Cortex of kidney (tissue), 1 donor: ENCODE measurements at places on chromosomes 5 and 9.

DNA sequence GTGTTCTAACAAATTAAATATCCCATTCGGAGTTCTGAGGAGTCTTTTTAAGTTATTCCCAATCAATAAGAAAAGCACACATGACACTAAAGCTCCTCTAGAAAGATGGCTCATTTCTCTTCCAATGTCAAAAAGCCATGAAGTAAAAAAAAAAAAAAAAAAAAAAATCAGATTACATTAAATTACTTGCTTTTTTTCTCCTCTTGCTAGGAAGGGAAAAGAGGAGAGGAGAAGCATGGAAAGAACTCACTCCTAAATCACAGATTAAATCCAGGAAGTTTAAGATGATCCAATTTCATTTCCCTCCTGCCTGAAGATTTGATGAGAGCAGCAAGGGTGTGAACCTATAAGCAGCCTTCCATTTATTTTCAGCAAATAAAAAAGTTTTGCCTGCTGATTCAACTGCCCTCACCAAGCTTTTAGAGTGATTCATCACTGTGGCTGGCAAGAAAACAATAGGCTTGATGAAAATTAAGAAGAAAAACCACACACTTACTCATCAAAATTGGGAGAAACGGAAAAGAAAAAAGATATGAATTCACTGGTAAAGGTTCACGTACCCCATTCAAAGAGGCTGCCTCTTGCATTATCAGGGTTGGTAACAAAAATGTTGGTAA lies 19.7 kb downstream of the MYO10 start:
- DNase-seq: no peak

DNA sequence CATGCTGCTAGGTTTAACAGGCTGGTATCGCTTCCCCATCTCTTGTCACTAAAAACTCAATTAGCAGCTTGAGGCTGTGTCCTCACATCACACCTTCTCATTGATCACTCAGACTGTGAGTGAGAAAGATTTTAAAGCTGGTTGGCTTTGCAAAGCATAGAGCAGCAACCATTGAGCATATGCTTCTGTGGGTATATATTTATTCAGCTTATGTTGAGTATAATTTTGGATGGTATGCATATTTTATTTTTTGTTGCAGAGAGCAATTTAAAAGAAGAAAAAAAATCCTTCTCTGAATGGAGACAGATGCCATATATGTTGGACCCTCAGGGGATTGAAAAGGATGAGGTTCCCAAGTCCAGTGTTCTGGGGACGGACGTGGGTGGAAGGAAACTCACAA lies 162.6 kb downstream of the TRIM32 start:
- DNase-seq: no peak

DNA sequence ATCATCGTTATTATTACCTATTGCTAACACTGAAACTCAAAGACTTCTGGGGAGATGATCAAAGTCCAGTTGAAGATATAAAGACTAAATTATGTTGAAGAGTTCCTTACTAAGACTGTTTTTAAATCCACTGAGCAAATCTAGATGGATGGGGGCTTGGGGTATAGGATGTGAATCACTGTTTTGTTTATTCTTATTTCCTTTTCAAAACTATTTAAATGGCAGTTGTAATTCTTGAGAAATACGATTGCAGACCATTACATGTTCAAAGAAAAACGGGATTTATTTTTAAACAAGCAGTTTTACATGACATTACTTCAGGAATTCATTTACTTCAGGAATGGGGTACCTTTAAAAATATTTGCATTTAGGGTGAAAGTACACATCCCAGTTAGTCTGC lies 4.3 kb downstream of the RASGRF2 start:
- no peak for DNase-seq

DNA sequence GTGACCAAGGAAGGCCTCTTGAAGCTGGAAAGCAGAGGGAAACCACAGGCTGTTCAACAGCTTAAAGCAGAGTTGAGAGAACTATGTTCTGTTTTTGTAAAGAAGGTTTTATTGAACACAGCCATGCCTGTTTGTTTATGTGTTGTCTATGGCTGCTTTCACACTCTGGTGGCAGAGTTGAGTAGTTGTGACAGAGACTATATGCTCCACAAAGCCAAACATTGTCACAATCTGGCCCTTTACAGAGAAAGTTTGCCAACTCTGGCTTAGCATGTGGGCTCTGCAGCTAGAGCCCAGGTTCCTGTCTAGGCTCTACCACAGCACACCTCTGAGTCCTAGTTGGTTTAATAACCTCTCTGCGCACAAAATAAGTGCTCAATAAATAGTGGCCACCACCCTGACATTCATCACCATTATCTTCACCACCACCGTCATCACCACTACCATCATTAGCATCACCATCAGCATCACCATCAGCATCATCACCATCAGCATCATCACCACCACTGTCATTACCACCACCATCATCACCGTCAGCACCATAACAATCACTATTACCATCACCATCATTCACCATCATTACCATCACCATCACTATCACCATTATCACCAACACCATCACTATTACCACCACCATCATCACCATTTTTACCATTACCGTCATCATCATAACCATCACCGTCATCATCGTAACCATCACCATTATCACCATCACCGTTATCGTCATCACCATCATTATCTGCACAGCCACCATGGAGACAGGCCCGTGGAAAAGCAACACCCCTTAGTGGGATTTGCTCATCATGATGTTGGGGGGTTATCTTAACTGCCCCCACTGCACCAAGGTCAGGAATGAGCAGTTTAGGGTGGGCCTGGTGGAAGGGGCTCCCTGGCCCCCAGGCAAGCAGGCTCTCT lies 18.3 kb downstream of the AKNA start:
- no peak for DNase-seq

- no peak for DNase-seq
Measured at GRCh38 chr5:134963098-134963497, 4.6 kb upstream of the CATSPER3 start.

GRCh38 chr5:179330186-179330900 lies 14.9 kb downstream of the ADAMTS2 start:
- DNase-seq: no peak

- no peak for DNase-seq
Measured at GRCh38 chr5:76408104-76408654, 5.1 kb downstream of the IQGAP2 start.

- DNase-seq: no peak
Measured at GRCh38 chr5:57054671-57055070, 102.7 kb upstream of the MIER3 start.

GRCh38 chr5:179143446-179143845 lies 83.3 kb downstream of the ZNF354C start:
- DNase-seq: no peak

GRCh38 chr5:10620346-10620745 lies 56.5 kb downstream of the ANKRD33B start:
- no peak for DNase-seq

- no peak for DNase-seq
Measured at GRCh38 chr5:32283539-32284377, 29.0 kb downstream of the MTMR12 start.

DNA sequence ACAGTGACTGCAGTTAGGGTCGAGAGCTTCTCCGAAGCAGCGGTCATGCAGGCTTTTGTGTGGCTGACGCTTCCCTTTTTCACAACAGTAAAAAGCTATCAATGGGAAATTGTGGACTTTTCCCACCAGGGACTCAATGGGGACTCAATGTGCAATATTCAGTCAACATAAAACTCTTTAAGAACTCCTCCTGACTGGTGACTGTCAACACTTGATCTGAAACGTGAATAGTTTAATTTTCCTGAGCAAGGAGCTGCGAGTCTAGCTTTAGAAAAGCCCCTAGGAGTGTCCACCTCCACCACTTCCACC lies 28.7 kb downstream of the EXOC3 start:
- no peak for DNase-seq

GRCh38 chr9:134436911-134437310 lies 110.7 kb downstream of the RXRA start:
- DNase-seq: no peak

DNA sequence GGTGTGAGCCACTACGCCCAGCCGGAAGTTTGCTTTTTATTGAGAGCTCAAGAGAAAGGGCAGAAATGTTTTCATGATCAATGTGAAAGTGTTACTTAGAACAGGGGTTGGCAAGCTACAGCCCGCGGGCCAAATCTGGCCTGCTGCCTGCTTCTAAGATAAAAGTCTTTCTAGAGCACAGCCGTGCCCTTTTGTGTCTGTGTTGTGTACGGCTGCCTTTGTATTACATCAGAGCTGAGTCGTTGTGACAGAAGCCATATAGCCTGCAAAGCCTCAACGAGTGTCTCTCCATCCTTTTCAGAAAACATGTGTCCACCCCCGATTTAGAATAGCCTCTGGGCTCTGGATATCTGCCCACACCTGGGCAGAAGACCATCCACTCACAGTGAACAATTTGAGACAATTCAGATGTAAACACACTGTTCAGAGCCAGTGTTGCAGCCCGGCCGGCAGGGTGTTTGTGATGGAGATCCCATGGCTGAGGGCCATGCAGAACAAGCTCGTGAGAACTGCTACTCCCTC lies 28.8 kb downstream of the AK8 start:
- DNase-seq: no peak

GRCh38 chr9:30519166-30519565 lies 1865.3 kb upstream of the ACO1 start:
- no peak for DNase-seq

- no peak for DNase-seq
Measured at GRCh38 chr5:68251804-68252522, 36.4 kb downstream of the PIK3R1 start.

GRCh38 chr5:1028481-1029281 lies 20.1 kb downstream of the NKD2 start:
- no peak for DNase-seq

DNA sequence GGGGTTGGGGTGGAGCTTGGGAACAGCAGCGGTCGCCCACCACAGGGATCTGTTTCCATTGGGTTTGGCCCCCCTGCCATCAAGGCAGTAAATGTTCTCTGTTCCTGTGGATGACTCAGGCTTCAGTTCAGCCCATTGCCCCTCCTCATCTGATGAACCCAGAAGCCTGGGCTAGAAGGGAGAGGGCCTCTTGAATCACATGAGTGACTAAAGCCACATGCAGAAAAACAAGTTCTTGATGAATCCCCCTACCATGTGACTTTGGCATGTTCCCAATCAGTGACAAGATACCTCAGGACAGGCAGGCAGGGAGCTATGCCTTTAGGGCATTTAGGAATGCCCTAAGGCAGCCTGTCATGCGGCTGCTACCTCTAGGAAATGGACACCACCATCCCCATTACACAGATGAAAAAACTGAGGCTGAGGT lies 2.5 kb downstream of the SH3PXD2B start:
- DNase-seq: no peak

- no peak for DNase-seq
Measured at GRCh38 chr9:133389562-133389961, 13.4 kb downstream of the STKLD1 start.

DNA sequence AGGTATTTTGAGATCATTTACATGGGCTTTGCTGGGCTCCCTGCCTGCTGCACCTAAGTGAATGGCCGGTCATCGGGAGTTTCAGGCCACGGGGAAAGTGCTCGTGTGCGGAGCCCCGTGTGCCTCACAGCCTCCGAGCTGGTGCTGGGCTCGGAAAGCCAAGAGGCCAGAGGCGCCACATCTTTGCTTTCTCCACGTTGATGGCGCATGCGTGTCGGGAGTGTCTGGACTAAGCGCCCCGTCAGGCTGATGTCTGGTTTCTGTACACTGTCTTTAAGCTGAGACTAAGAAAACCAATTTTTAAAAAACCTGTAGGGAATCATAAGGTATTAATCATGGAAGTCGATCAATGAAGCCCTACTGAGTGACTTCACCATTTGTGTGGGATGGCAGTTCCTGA lies 69.1 kb downstream of the OTULIN start:
- no peak for DNase-seq

GRCh38 chr9:80061096-80061495 lies 489.3 kb downstream of the TLE4 start:
- DNase-seq: no peak

- DNase-seq: no peak
Measured at GRCh38 chr9:123453831-123454321, 97.9 kb downstream of the CRB2 start.

- DNase-seq: no peak
Measured at GRCh38 chr9:16813838-16814237, 56.6 kb downstream of the BNC2 start.

GRCh38 chr9:97930972-97931371 lies 7.0 kb downstream of the HEMGN start:
- no peak for DNase-seq

- DNase-seq: no peak
Measured at GRCh38 chr9:35340046-35340445, 149.9 kb upstream of the RUSC2 start.
